ENCODE measurements at places on chromosomes 1 and 21. TPM values are rescaled to one million over a fixed set of nuclear protein-coding genes. Genes with fewer than 3 reads are reported as not detected.

DNA sequence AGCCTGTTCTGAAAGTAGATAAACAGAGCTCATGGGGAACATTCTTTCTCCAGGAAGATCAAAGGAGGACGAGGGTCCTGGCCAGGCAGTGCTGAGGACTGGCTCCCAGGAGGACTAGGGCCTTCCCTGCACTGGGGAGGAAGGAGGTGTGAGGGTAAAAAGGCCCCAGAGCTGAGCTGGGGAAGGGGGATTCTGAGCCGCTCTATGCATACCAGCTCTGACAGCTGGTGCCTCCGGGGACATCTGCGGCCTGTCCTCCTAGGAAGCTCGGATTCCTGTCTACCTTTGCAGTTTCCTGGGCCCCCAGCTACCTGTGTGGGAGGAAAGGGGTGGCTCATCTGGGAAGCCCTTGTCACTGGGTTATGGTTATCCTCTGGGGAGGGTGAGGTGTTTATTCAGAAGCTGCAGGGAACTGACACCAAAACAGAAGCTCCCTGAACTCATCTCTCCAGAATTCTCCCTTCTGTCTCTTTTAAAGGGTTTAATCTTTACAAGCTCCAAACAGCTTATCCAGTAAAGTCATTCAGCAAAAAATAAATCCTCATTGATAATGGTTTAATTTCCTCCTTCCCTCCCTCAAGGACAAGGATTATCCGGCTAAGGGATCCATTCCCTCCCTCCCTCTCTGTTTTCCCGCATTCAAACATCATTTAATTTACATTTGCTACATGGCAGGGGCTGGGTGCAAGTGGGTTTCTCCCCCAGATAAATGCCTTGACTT is 31.0 kb downstream of the NENF start:
- no peak for DNase-seq

DNA sequence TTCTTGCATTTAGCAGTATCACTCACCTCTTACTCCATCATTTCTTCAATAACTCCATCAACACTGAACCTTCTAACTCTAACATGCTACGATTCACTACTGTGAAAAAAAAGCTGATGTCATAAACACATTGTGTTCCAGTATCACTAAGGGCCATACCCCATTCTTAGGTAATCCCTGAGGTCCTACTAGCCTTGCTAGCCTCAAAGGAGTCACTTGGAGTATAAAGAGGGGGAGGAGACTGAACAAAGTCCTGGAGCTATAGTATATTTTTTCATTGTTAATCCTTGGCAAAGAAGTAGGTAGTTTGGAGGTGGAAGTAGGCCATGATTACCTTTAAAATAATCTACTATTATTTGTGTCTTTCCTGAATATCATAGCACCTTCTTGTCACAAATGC is at the start of gene SLC44A5:
Gene SLC44A5 (minus strand): TSS at position 101 of the 400 bp plus-strand sequence. CDS start 69,667 bp downstream, outside the sequence.
- DNase-seq: no peak

GRCh38 chr1:161915051-161915503 is 108.6 kb downstream of the OLFML2B start:
- no peak for DNase-seq

DNA sequence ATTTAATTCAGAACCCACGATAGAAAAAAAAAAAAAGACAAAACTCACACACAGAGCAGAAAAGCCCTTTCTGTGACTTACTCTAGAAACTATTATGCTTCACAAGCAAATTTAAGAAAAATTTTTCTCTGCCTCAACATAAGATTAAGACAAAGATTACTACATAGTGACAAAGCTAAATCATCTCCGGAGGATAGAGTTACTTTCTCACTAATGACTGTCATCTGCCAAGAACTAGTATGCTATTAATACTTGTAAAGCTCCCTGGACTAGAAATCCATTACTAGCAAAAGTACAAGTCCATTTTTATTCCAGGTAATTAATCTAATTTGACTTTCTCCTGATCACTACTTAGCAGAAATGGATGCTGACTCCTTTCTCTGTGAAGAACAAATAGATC is 25.9 kb downstream of the GREM2 start:
- no peak for DNase-seq

DNA sequence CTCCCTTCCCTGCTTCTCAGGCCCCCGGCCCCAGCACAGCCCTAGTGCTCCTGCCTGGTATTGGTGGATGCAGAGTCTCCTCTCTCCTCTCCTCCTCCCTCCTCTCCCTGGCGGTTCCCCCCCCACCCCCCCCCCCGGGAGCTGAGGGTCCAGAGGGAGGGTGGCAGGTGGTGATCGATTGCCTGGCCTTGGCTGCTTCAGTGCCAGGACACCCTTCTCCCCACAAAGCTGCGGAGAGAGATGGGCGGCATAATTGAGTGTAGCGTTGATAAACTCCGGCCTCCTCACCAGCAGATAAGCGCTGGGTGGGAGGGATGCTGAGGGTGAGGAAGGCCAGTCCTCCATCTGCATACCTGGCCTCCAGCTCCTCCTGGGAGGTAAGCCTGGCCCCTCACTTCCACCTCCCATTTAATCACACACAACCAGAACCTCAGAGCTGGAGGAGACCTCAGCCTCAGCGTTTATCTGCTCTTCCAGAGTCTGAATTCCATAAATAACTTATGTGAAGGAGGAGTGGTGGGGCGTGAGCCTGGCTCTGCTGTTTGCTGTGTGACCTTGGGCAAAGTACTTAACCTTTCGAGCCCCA is 60.8 kb downstream of the LRRN2 start:
- DNase-seq: no peak

DNA sequence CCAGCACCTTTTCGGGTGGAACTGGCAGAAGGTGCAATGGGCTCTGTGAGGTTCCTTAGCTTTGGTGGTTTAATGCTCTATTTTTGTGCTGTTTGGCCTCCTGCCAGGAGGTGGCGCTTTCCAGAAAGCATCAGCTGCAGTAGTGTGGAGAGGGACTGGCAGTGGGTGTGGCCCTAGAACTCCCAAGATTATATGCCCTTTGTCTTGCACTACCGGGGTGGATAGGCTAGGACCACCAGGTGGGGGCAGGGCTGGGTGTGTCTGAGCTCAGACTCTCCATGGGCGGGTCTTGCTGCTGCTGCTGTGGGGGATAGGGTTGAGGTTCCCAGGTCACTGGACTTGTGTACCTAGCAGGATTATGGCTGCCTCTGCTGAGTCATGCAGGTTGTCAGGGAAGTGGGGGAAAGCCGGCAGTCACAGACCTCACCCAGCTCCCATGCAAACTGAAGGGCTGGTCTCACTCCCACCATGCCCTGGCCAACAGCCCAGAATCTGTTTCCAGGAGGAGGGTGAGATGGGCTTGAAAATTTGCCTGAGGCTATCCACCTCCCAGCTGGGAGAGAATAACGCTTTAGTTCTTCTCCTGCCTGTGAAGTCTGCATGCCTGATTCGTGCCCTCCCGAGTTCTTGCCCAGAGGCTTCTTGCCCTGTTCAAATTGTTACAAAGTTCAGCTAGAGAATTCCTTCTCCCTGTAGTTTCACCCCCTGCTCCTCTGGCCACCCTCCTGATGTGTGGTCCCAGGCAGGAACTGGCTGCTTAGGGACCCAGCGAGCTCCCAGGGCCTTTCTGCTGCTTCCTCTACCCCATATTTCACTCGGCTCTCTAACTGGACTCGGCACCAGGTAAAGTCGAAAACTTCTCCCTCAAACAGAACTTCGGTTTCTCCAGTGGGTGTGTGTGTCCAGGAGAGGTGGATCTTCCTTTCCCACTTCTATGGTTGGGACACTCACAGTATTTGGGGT is 76.5 kb upstream of the BTG3 start:
- peak; percentile 96 for DNase-seq

The CELA3A gene
- total RNA-seq: not detected

The TNNT2 gene
- not detected for total RNA-seq

The RGS8 gene
- total RNA-seq: under 0.01 TPM

Measured in RPMI7951 (cell line).